ENCODE measurements at places on chromosomes 12 and 14.

DNA sequence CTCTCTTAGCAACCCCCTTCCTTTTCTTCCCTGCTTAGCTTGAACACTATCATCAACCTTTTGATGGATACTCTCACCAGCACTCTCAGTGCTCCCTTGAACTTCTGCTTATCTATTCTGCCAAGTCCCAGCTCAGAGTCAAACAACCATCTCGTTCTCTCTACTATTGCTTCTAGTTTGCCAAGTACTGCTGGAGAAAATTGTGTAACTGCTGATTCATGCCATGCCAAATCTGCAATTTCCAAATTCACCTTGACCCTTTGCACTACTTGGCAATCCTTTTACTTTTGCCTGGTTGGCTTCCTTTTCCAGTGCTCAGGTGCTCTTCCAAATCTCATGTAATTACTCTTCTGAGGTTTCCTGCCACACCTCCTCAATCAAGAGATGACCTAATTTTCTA is 2.8 kb upstream of the CCDC196 start:
- DNase-seq = no peak

DNA sequence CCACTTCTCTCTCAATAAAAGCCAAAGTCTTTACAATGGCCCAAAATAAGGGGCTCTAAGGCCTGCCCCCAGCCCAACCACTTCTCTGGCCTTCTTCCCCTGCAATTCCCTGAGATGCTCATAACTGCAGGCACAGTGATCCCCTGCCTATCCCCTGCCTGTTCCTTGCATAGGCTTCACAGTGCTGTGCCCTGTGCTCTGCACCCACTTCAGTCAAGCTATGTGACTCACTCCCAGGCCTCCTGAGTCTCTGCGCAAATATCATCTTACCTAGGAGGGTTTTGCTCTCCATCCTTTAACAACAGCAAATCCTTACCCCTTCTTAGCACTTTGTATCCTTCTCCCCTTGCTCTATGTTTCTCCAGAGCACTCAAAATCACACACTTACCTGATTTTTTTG is 242.2 kb downstream of the MSRB3 start:
- no peak for DNase-seq

DNA sequence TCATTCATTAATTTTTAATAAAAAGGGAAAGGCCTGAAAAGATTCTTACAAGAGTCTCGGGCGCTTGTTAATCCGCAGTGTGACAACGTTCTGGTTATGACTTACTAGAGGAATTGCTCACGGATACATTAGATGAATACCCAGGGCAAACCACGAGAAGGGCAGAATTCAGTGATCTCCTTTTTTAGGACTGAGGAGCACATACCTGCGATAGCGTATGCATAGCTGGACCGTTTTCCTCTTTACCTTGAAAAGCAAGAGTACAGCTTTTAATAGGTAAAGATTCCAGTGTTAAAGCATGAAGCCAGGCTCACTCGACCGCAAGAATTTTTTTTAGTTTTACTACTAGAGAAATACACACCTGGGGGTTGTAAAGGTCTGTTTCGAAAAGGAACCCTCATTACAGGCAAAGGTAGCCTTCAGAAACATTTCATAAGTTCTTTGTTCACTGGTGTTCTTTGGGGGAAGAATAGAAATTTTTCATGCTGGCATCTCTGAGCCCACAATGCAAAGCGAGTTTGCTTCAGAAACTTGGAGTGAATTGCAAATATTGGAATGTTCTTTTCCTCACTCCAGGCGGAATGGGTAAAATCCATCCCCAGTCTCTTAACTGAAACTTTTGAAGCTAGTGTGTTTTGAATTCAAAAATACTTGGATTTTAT is 953 bp downstream of the MAPK1IP1L start:
- DNase-seq = no peak

DNA sequence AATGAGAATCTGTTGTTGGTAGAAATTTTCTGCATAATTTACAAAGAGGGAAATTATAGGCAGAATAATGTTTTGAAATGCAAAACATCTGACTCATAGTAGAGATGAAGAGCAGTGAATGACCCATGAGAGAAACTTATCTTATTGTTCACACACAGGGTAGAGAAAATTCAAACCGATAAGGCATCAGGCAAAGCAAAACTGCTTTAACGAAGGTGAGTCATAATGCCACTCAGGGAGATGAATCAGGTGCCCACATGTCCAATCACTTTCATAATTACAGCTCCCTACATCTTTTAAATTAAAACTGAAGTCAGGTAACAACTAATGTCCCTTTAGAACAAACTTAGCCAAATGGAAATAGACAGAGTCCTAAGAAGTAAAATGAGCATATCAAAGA is 265.6 kb upstream of the GARIN6 start:
- DNase-seq = no peak

DNA sequence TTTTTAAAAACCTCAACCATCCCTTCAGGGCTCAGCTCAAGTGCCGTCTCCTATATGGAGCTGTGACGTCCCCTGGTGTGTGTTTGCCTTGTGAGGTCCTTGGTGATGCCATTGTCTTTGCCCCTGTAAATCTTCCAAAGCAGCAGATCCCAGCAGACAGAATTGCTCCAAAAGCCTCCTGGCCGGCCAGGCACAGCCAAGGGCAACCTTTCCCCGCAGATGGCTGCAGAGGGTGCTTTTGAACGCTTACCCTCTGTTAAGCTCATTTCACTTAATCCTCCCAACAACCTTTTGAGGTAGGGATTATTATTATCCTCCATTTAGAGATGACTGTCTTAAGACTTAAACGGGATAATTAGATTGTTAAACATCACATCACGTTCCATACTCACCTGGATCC is 51.4 kb downstream of the RFX4 start:
- DNase-seq = no peak

- DNase-seq = no peak
These were observed 137.4 kb downstream of the BCL11B start for GRCh38 chr14:99134516-99135046.

DNA sequence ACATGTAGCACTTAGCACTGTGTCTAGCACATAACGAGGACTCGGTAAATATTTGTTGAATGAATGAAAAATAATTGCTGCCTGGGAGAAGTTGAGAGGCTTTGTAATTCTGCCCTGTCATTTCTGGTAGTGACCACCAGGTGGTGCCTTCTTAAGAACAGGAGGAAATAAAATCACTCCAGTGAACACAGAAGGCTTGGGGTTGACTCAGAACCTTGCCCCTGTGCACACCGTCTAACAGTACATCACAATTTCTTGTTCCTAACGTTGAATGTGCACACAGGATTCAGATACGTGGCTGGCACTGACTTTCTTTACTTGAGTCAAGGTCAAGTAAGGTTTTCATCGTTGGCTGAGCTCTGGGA is 91.8 kb downstream of the RGS6 start:
- no peak for DNase-seq

- no peak for DNase-seq
These were observed 499.3 kb upstream of the TMEM132C start for GRCh38 chr12:127767656-127768055.

GRCh38 chr12:93663006-93663728 is 14.0 kb upstream of the CRADD start:
- no peak for DNase-seq

DNA sequence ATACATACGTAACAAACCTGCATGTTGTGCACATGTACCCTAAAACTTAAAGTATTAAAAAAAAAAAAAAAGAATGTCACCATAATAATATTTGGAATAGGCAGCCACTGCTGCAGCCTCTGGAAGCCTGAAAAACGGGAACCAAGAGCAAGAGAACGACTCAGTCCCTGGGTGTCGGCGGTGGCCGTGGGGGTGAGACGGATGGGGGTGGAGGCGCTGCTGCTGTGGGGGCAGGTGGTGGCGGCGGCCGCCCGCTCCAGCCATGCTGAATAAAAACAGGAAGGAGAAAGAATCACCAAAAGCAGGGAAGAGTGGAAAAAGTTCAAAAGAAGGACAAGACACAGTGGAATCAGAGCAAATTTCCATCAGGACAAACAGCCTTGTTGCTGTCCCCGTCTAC is 46.9 kb downstream of the ZFYVE21 start:
- DNase-seq = no peak

DNA sequence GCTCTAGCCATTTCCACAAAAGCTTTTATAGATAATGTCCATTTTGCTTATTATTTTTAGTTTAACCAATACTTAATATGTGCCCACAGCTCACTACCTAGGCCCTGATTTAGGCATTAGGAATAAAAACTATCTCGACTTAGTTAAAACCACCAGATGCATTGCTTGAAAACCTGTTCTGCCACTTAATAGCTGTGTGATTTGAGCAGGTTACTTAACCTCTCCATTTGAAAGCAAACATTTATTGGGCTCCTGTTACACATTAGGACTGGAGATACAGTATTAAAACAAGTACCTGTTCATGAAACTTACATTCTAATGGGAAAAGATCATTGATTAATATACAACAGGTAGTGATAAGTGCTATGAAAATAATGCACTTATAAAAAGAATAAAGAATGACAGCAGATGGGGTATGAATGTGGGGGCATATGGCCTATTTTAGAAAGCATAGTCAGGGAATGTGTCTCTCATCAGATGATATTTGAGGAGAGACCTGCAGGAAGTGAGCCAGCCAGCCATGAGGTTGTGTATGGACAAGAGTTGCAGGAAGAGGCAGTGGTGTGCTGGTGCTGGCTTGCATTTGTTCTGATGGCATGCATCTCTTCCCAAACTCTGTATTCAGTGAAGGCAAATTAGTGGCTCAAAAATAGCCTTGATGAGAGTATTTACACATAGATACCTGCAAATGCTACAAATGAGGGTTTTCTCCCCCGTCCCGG is 34.3 kb downstream of the NOPCHAP1 start:
- no peak for DNase-seq

DNA sequence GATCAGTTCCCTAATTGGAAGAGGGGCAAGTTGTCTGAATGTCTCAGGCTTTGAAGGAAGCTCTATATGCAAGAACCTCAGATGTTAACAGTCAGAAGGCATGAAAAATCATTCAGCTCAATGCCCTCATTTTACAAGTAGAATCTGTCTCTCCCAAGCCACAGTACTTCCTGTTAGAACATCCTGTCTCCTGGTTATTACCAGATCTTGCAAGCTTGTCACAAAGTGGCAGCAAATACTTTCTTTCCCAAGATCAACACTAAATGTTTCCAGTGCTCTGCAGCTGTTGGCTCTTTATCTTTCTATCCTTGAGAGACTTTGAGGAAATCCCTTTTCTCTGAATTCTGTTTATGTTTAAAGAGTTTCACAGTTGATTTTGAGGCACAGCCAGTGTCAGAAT is 235.5 kb downstream of the AKAP6 start:
- DNase-seq = no peak

DNA sequence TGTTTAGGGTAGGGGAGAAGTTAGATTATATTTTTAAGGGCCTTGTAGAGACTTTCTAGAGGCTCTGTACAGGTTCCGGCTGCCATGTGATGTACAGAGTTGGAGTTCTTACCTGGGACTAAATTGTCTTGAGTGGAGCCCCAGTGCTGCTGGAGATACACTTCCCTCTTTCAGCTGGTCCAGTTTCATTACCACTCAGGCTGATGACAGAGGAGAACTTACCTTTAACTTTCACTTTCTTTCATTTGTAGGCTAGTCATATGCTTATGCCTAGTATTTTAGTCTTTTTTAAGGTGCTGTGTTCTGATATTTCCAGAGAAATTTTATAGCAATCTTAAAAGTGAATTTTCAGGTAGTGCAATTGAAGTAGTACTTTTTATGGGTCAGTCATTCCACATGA is 117.3 kb downstream of the ERC1 start:
- no peak for DNase-seq
